Memory B cell (primary cell): ENCODE measurements at places on chromosomes 1 and 21.
A peak's percentile ranks its signal among the peaks of the same experiment; 100 is the strongest.

- H3K4me1 ChIP-seq: peaks cover 23% of the 10 kb centered on the region
- peak overlapping the region; percentile 63 for H3K4me3 ChIP-seq
- peak overlapping the region; percentile 94 for H3K27ac ChIP-seq
Measured at GRCh38 chr1:172818841-172819527, 160.1 kb downstream of the FASLG start.

- H3K27ac ChIP-seq: no peak overlapping the region
- no peak overlapping the region for H3K4me3 ChIP-seq
- peaks cover 18% of the 10 kb centered on the region for H3K27me3 ChIP-seq
- peaks cover 2% of the 10 kb centered on the region for H3K36me3 ChIP-seq
- no peaks in the 10 kb centered on the region for H3K4me1 ChIP-seq
- DNase-seq: no peak
Measured at GRCh38 chr1:22204989-22205913, 62.4 kb upstream of the WNT4 start.

DNA sequence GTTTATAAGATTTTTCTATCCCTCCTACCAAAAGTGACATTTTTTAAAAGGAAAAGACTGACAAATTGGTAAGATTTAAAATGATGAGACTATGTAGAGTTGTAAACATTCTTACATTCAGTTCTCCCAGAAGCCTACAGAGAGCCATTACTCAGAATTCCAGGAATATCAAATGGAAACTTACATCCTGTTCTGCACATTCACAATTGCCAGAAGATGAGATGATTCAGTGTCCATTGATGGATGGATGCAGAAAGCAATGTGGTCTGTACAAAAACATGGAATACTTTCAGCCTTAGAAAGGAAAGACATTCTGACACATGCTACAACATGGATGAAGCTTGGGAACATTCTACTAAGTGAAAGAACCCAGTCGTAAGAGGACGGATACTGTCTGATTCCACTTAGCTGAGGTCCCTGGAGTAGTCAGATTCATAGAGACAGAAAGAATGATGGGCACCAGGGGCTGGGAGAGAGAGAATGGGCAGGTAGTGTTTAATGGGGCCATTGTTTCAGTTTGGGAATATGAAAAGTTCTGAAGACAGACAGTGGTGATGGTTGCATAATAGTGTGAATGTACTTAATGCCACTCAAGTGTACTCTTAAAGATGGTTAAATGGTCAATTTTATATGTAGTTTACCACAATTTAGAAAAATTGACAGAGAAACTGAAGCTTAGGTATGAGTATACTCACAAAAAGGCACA is 16.6 kb downstream of the MX1 start:
- peaks cover 53% of the 10 kb centered on the region for H3K36me3 ChIP-seq
- no peak overlapping the region for H3K27ac ChIP-seq
- H3K4me1 ChIP-seq: peaks cover 2% of the 10 kb centered on the region

GRCh38 chr1:66346873-66347272 is 187.1 kb upstream of the SGIP1 start:
- peaks cover 17% of the 10 kb centered on the region for H3K36me3 ChIP-seq
- peaks cover 64% of the 10 kb centered on the region for H3K4me1 ChIP-seq
- H3K27ac ChIP-seq: peak overlapping the region; percentile 98
- no peaks in the 10 kb centered on the region for H3K27me3 ChIP-seq
- peak overlapping the region; percentile 46 for H3K4me3 ChIP-seq
- no peak for DNase-seq

DNA sequence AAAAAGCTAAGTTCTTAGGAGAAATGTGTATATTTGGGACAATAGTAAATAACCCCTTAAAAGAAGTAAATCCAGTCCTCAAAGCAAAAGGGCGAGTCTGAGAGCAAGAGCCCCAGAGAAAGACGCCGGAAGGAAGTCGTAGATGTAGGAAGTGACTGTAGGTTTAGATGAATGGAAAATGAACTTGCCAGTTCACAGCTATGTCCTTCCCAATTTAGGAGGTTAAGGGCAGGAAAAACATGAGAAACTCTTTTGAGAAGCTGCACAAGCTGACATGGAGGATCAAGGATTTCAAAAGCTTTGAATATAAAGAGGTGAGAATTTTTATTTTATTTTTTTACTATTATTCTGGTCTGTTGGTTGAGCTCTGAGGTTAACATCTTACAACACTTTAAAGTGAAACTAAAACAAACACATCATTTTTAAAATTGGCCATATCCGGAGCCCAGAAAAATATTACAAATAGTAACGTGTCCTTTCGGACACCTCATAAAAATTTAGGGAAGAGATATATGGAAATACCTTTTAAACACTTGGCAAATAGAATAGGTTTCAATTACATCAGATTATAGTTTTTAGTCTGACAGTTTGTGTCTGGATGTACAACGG is 1178.6 kb downstream of the MRPL39 start:
- H3K36me3 ChIP-seq: no peaks in the 10 kb centered on the region
- H3K4me1 ChIP-seq: peaks cover 3% of the 10 kb centered on the region
- H3K27me3 ChIP-seq: no peaks in the 10 kb centered on the region

DNA sequence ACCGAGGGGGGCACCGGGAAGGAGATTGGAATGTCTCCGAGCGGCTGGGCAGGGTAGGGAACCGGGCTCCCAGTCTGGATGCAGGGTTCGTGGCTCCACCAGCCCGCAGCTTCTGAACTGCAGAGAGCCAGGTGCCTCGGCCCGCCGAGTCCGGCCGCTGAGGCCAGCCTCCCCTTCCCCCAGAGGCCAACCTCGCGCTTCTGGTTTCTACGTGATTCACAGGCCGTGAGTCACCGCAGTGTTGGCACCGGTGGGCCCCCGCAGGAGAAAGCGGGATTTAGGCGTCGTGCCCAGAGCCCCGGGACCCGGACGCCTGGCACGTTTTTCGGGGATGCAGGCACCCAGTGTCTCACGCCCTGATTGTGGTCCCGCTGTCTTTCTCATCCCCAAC is 458 bp downstream of the CRABP2 start:
- no peak overlapping the region for H3K27ac ChIP-seq
- H3K4me3 ChIP-seq: peak overlapping the region; percentile 93
- peaks cover 15% of the 10 kb centered on the region for H3K4me1 ChIP-seq
- no peaks in the 10 kb centered on the region for H3K36me3 ChIP-seq
- peaks cover 17% of the 10 kb centered on the region for H3K27me3 ChIP-seq

GRCh38 chr1:171988243-171988885 is 147.1 kb downstream of the DNM3 start:
- H3K27me3 ChIP-seq: peaks cover 1% of the 10 kb centered on the region
- no peaks in the 10 kb centered on the region for H3K36me3 ChIP-seq
- H3K4me3 ChIP-seq: no peak overlapping the region

DNA sequence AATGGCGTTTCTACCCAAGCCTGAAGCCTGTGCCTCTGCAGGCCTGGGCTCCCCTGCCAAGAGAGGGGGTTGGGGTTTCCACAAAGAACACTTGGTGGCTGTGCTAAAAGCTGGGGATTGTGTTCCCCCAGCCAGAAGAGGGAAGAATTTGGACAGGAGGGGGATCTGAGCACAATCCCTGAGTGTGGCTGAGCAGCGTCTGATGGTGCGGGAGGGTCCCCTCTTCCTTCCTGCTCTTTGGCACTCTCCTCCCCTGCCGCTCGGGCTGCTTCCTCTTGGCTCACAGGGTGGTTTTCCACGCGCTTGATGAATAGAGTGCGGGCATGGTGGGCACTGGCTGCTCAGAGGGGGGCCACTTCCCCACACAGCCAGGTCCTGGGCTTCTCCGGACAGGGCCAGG is 3.7 kb downstream of the GPR37L1 start:
- H3K27me3 ChIP-seq: peaks cover 17% of the 10 kb centered on the region
- DNase-seq: no peak
- H3K27ac ChIP-seq: no peak overlapping the region
- peaks cover 3% of the 10 kb centered on the region for H3K36me3 ChIP-seq
- no peaks in the 10 kb centered on the region for H3K4me1 ChIP-seq

DNA sequence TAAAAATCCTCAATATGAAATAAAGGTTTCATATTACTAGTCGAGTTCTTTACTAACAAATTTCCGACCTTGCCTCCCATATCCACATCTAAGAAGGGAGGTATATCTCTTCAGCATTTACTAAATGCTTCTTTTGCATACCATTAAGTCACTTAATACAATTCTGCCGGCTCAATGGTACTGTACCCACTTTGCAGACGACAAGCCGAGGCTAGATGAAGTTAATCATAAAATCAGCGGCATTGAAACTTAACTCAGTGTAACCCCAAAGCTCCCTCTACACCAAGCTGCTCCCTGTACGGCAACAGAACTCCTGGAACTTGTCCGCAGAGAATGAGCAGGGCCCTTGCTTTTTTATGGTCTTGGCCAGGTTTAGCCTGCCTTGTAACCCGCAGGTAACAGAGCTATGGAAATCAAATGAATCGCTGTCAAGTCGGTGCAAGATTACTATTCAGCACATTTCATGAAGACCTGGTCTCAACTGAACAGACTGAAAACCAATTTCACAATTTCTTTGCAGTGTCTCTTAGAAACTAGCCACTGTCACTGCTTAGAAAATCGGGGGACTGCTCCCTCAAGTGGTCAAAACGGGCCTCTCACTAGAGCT is 738 bp downstream of the INTS7 start:
- peaks cover 7% of the 10 kb centered on the region for H3K36me3 ChIP-seq
- peak overlapping the region; percentile 91 for H3K4me3 ChIP-seq
- H3K27me3 ChIP-seq: no peaks in the 10 kb centered on the region
- H3K4me1 ChIP-seq: peaks cover 27% of the 10 kb centered on the region
- no peak for DNase-seq

DNA sequence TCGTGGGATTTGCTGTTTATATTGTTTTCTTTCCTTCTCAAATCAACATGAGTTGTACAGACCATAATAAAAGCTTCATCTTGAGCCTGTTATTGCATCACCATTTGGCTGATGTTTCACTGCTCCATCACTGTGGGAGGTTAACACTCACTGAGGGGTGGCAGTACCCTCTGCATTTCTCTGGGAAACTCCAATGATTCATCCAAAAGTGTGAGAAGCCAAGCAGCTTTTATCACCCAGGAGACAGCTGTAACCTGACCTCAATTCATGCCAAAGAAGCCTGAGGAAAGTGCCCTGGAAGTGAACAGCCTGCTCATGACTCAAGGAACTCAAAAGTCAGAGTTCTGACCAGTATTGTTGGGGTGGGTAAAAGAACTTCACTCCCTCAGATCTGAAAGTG is 84.1 kb downstream of the GPR88 start:
- no peak for DNase-seq
- no peaks in the 10 kb centered on the region for H3K4me1 ChIP-seq
- peaks cover 12% of the 10 kb centered on the region for H3K27me3 ChIP-seq
- no peak overlapping the region for H3K4me3 ChIP-seq
- no peaks in the 10 kb centered on the region for H3K36me3 ChIP-seq
- no peak overlapping the region for H3K27ac ChIP-seq

GRCh38 chr1:64748222-64748621 is 3.3 kb downstream of the RAVER2 start:
- peak overlapping the region; percentile 0 for H3K27ac ChIP-seq
- H3K36me3 ChIP-seq: no peaks in the 10 kb centered on the region
- no peaks in the 10 kb centered on the region for H3K27me3 ChIP-seq
- H3K4me1 ChIP-seq: peaks cover 24% of the 10 kb centered on the region
- DNase-seq: no peak
- H3K4me3 ChIP-seq: no peak overlapping the region

DNA sequence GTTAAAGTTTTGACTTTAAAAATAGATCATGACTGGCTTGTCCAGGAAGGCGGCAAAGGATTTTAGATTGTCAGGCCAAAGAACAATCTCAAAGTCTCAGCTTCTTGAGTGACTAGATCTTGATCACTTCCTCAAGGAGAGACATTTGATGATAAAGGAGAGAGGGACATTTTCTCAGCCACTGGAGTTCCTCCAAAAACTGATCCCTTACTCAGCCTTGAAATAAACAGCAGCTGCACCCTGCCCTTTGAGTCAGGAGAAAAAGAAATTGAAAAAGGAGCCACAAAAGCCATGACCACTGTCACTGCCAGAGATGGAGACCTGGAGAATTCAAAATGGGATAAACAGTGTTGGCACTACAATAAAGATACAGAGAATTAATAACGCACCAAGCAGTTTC is 288.4 kb upstream of the PRMT6 start:
- H3K4me3 ChIP-seq: no peak overlapping the region
- no peaks in the 10 kb centered on the region for H3K36me3 ChIP-seq
- no peak for DNase-seq
- no peak overlapping the region for H3K27ac ChIP-seq
- H3K27me3 ChIP-seq: peaks cover 1% of the 10 kb centered on the region

DNA sequence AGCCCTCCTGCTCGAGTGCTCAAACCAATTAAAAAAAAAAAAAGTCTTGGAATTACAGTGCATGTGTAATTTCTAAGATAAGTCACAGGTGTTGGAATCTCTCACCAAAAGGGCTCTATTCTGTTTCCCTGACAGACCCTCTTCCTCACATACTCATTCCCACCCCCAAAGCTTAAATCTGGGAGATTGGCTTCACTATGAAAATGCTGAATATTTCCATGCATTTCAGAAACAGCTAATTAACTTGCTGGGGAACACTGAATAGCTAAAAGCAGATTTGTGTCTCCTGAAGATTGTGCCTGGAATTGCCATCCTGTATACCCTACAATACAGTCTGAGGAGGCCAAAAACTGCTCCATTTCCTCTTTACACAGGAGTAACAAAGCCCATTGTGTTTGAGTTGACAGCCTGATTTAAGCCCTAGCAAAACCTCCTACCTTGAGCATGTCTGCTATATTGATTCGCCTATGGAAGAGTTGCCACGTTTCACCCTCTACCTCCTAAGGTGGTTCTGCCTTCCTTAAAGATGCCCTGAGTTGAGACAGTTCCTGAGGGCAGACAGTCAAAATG is 1.4 kb upstream of the PIK3R3 start:
- peaks cover 12% of the 10 kb centered on the region for H3K4me1 ChIP-seq
- no peaks in the 10 kb centered on the region for H3K36me3 ChIP-seq
- no peak overlapping the region for H3K27ac ChIP-seq

GRCh38 chr1:11984576-11984975 is 4.3 kb downstream of the MFN2 start:
- H3K4me1 ChIP-seq: peaks cover 32% of the 10 kb centered on the region
- no peak for DNase-seq
- H3K27ac ChIP-seq: no peak overlapping the region
- no peak overlapping the region for H3K4me3 ChIP-seq

- no peak overlapping the region for H3K4me3 ChIP-seq
- no peaks in the 10 kb centered on the region for H3K4me1 ChIP-seq
- H3K36me3 ChIP-seq: no peaks in the 10 kb centered on the region
- H3K27ac ChIP-seq: no peak overlapping the region
Measured at GRCh38 chr1:82597649-82598048, 796.9 kb downstream of the ADGRL2 start.

- H3K4me3 ChIP-seq: no peak overlapping the region
- no peak overlapping the region for H3K27ac ChIP-seq
- H3K27me3 ChIP-seq: no peaks in the 10 kb centered on the region
- H3K36me3 ChIP-seq: peaks cover 2% of the 10 kb centered on the region
Measured at GRCh38 chr1:246681900-246682895, 42.0 kb upstream of the SCCPDH start.

DNA sequence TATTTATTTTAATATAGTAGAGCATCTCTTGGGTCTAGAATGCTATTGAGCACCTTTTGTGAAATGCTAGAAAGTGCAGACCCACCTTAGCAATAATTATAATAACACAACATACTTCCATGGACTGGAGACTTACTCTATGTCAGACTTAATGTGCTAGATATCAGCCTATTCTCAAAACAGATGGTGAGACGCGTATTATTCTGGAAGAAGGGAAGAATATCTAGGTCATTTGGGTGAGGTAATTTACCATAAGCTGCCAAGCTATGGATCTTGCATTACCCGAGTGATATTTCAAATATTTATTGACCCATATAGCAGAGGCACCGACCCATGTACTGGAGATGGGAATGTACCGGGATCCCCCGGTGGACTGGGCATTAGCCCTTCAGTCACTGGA is 20.6 kb upstream of the IFNLR1 start:
- peaks cover 2% of the 10 kb centered on the region for H3K36me3 ChIP-seq
- peaks cover 12% of the 10 kb centered on the region for H3K4me1 ChIP-seq
- no peak for DNase-seq
- H3K4me3 ChIP-seq: no peak overlapping the region
